ENCODE measurements at places on chromosomes 3 and 15.
A peak's percentile ranks its signal among the peaks of the same experiment; 100 is the strongest.

DNA sequence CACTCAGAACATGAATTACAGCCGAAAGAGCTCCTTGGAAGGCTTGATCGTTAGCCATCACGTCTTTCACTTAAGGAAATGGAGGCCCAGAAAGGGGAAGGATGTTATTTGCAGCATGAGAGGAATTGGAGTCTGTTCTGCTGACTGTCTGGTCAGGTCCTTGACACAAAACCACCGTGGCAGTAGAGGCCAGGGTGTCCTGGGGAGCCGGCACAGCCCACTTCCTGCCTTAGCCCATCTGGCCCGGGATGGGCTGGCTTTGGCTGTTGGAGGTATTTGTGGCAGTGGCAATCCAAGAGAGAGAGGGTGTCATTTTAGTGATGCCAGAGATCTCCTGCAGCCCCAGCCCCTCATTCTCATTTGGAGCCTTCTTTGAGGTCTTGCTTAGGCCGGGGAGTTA, 37.4 kb downstream of the ST6GAL1 start:
- peak; percentile 11 for DNase-seq

DNA sequence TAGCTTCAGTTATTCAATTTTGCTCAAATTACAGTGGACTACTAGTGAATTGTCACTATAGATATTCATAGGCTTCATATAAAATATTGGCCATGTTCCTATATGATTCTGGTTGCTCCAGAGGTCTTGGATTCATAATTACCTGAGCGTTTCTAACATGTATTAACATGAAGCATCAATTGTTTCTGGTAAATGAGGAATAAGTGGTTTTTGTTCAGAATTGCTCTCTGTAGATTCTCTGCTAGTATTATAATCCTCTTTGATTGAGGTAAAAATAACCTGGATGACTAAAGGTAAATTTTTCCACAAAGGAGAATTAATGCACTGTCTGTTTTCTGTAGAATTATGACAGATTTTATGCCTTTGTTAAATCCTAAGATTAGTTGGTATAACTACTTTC, 258.1 kb upstream of the CNTN6 start:
- no peak for DNase-seq

DNA sequence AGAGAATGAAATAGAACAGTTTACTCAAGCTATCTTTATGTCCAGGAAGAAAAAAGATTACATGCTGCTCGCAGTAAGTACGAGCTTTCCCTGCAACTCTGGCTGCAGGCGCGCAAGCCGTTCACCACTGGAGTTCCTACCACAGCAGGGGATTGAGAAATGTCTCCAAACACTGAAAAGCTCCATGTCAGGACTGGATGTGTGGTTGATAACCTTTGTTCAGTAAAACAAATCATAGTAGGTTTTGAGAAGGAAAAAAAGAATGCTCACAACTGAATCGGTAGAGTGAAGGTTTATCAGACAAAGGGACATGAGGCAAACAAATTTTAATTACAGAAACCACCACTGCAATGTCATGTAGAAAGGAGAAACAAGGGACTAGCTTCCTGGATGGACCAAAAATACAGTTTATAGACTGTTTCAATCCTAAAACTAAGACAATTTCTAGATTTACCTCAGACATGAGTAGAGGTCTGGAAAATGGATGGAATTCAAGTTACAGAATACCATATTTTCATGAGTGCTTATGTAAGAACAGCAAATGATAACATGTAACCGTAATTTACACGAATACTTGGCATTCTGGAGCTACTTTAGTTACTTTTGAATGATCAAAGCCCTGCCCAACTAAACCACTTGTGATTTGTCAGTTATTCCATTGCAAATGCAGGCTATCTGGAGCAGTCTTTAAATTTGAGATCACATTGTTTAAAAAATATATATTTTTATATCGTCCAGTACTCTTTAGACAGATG, 471.1 kb downstream of the SHQ1 start:
- DNase-seq = no peak

- no peak for DNase-seq
Observed at GRCh38 chr3:71309342-71309741, 274.2 kb downstream of the FOXP1 start.

DNA sequence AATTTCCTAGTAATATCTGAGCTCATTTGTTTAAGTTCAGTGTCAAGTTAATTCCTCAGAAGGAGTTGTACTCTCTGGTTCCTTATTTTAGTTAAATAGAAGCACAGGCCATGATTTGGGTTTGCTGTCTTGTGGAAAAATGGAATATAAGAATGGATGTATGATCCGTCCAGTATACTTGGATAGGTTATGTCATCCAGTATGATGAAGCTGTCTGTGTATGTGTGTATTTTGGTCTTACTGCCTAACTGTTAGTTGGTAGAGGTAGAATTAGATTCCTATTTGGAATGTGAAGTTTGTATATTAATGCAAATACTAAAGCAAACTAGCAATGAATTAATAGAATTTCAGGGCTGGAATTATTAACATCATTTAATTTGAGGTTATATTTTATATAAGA, 7.9 kb downstream of the KBTBD8 start:
- no peak for DNase-seq

GRCh38 chr3:20558161-20558560, 372.2 kb upstream of the SGO1 start:
- no peak for DNase-seq

DNA sequence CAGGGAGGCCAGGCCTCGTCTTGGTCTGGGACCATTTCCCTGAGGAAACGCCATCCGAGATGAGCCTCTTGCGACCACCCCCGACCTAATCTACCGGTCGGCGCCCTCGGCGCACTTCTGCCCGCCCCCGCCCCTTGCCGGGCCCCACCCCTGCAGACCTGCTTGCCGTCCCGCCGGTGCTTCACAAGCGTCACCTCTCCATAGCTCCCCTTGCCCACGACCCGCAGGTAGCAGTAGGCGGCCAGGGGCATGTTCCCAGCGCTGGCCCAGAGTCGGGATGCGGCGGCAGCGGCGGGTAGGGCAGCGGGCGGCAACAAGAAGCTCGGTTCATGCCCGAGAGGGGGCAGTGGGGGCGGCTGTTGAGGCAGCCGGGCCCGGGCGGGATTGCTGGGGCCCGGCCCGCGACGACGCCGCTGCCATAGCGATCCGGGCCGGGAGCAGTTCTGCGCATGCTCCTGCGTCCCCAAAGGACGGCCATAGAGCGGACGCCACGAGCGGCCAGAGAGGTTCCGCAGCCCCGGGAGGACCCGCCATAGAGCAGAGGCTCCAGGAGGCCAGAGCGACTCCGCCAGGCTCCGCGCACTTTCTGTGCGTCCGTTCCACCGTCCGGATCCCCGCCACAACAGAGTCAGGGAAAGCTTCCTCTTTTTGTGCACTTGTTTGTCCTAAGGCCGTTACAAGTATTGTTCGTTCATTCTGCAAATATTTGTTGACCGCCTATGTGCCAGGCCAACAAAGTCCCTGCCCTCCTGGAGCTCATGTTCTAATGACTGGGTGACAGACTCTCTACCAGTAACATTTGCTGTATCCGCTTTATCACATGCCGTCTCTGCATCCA, at the start of gene NEK4:
Gene NEK4 (minus strand): TSS at position 445 of the 838 bp plus-strand sequence. CDS start 194 bp downstream, at position 251.
- peak; percentile 93 for DNase-seq

GRCh38 chr15:64211696-64212095, 48.9 kb upstream of the PPIB start:
- DNase-seq = no peak

GRCh38 chr3:12289524-12289923, 654 bp downstream of the PPARG start:
- DNase-seq = no peak

DNA sequence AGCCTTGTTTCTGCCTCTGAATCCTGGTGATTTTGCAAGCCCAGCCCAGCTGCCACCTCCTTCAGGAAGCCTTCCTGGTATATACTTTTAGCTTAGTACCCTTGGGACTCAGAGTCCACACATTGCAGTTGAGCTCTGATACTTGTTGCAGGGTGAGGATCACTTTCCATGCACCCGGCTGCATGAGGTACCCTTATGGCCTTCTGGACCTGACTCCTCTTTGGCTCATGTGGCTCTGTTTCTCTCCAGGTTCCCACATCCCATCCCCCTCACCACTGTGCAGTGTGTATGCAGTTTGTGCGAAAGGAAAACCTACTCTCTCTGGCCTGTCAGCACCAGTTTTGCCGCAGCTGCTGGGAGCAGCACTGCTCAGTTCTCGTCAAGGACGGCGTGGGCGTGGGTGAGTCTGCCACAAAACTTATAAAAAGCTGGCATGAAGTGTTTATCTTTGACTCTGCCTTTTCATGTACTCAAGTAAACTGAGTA, 23.1 kb upstream of the P4HTM start:
- DNase-seq = no peak

- no peak for DNase-seq
Observed at GRCh38 chr15:63022181-63022580, 20.4 kb upstream of the TPM1 start.

- no peak for DNase-seq
Observed at GRCh38 chr3:168467115-168467714, 371.5 kb upstream of the GOLIM4 start.

GRCh38 chr3:4515916-4516579, 22.9 kb downstream of the ITPR1 start:
- DNase-seq = peak; percentile 86

GRCh38 chr3:131561511-131561910, 58.7 kb upstream of the MRPL3 start:
- no peak for DNase-seq

GRCh38 chr3:29011441-29011840, 269.4 kb upstream of the RBMS3 start:
- no peak for DNase-seq

GRCh38 chr15:40081691-40082194, 26.9 kb downstream of the BMF start:
- peak; percentile 87 for DNase-seq

DNA sequence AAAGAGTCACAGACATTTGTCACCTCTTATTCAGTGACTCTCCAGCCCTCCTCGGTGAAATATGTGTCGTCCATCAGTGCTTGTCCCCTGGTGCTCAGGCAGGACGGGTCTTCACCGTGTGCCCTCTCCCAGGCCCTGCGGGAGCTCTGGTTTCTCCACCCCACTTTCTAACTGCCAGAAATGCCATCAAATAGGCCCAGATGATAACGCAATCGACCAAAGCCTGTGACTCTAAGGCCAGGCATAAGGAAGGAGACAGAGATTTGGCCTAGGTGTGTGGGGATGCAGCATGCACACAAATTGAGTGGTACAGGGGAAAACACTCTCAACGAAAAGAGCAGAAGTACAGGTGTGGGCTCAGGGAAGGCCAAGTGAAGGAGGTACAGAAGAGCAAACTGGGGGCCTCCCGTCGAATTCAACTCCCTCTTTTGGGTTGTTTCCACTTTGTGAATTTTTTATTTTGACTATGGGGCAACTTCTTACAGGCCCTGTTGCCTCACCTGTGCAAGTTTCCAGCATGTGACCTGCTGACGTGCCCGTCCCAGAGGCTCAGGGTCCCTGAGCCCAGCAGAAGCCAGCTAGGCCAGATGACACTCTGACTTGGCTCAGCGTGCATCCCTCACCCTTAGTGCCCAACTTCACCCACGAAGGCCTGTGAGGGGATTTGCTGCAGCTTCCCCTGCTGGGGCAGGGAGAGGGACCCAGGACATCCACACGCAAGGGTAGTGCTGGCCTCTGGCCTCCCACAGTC, 4.7 kb downstream of the NUP210 start:
- no peak for DNase-seq

DNA sequence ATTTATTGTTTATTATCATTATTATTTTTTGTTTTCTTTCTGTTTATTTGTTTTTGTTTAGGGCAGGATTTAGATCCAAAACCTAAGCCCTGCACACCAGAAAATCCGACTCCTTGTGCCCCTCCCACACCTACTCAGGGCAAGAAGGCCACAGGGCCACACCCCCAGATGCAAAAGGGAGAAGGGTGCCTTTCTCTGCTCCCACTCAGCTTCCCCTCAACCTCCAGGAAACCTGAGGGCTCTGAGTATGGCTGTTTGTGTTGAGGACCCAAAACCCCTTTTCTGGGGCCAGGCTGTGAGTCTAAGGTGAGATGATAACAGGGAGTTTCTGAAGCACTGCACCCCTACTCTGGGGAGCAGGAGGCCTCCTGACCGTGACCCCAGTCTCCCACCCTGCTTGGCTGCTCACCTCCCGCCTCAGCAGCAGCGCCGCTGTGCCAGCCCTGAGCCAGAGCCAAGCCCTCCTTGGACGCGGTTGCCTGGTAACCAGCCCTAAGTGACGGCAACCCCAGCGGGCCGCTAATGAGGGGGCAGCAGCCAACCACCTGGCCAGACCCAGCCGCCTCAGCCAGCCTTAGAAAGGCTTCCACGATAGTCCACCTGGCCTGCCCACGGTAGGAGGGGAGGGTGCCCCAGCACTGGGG, 6.4 kb upstream of the C15orf39 start:
- DNase-seq = peak; percentile 92

DNA sequence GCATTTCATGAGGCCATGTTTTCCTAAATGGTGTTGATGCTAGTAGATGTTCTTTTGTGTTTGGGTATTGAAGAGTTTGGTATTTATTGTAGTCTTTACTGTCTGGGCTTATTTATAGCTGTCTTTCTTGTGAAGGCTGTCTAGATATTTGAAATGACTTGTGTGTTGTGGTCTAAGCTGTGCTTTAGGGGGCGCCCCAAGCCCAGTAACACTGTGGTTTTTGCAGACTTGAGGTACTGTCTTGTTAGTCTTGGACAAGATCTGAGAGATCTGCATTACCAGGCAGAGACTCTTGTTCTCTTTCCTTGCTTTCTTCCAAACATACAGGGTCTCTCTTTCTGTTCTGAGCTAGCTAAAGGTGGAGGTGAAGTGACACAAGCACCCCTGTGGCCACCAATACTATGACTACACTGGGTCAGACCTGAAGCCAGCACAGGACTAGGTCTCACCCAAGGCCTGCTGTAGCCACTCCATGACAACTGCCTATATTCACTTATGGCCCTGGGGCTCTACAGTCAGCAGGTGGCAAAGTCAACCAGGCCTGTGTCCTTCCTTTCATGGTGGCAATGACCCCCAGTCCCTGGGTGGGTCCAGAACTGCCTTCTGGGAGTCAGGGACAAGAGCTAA, 152.1 kb upstream of the TBC1D5 start:
- DNase-seq = no peak

DNA sequence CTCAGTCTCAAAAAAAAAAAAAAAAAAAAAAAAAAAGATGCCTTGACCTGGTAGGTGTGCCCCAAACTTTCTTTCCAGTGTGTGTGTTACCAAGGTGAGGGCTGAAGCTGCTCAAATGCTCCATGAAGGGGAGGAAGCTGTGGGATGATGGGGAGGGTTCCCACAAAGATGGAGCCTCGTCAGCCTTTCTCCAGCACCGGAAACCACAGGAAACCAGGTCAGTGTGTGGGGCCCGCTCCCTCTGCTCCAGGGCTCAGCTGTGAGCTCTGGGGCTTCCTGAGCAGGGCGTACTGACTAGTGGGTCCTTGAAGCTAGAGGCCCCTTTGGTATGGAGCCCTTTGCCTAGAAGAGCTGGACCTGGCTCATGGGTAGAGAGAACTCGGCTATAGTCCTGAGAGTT, 681 bp upstream of the IL17RE start:
- DNase-seq = no peak

GRCh38 chr3:43075904-43076661, 29.8 kb downstream of the POMGNT2 start:
- DNase-seq = no peak

GRCh38 chr3:143119974-143120715, 574 bp downstream of the CHST2 start:
- peak; percentile 37 for DNase-seq

GRCh38 chr15:73684581-73685455, 635 bp downstream of the CD276 start:
- DNase-seq = peak; percentile 37

GRCh38 chr15:76376029-76376428, 39.5 kb downstream of the ISL2 start:
- no peak for DNase-seq

All from thyroid gland (tissue), 4 donors.